Amniotic stem cell (primary cell): ENCODE measurements at places on chromosomes 1 and 21.

GRCh38 chr1:67194209-67194863 lies 28.1 kb downstream of the IL23R start:
- no peak for DNase-seq

GRCh38 chr1:207868774-207869721 lies 41.9 kb downstream of the CD34 start:
- peak; percentile 61 for DNase-seq

DNA sequence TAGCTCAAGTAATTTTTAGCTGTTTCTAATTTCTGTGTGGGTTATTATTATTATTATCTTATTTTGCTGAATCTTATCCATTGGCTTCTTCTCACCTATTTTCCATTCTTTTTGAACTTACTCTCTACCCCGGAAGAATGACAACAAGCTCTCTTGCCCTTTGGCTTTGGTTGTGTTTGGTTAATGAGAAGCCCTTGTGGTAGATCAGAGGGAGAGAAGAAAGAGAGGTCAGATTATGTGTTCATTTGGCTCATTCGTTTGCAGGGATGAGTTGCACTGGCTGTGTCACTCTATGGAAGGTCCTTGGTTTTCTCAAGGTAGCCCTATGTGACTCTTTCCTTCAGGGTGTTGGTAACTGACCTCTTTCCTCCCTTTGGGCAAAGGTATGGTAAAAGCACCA lies 391.9 kb downstream of the LMO4 start:
- no peak for DNase-seq

DNA sequence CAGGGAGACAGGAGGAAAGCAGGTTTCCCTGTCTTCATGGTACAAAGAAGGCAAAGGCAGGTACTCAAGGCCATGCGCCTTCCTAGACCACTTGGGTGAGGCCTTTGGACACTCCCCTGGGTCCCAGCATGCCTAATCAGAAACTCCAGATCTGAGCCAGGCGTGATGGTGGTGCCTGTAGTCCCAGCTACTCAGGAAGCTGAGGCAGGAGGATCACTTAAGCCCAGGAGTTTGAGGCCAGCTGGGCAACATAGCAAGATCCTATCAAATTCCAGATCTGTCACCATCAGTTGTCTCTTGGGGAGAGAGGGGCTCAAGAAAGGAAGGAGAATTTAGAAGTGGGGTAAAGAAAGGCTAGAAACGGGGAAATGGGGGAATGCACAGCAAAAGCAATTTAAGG lies 96.3 kb upstream of the SLC25A33 start:
- DNase-seq = no peak

DNA sequence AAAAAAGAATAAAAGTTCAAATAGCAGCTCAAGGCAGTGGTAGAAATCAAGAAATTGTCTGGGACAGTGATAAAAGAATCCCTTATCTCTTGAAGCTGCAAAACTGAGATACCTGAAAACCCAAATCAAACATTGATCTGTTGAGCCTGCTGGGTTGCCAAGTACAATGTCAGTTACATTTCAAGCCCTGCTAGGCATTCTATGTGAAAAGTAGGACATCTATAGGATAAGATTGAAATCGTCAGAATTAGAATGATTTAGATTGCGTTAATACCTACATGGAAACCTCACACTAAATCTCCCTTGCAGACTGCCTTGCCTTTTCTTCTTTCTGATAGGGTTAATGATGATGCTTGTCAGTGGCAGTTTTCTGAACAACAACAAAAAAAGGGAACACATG lies 1684.4 kb upstream of the B3GALT2 start:
- no peak for DNase-seq

DNA sequence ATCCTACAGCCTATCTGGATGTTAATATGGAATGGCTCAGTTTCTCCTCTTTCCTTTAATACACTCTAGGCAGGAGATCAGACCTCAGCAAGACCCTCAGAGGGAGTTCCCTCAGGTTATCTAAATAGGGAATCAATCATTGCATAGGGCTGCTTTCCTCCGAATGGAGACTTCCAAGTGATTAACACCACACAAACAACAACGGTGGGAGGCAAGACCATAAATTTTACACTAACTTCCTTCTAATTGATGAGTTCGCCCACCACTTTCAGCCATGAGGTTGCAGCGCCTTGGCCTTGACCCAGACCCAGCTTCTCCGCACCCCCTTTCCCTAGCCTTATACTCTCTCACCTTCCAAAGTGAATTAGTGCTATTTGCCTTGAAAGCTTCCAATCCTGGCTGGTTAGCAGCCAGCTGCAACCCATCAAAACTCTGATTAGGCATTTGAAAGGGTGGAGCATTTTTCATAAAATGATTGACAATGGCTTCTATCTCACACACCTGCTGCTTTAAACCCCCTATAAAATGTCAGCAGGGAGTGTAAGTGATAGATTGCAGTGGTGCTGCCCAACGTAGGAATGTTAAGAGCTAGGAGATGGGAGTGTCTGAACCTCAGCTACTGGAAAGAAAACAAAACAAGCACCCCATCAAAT lies 534.9 kb upstream of the USP24 start:
- DNase-seq = no peak

GRCh38 chr1:150809651-150810050 lies 1.6 kb upstream of the CTSK start:
- DNase-seq = no peak

DNA sequence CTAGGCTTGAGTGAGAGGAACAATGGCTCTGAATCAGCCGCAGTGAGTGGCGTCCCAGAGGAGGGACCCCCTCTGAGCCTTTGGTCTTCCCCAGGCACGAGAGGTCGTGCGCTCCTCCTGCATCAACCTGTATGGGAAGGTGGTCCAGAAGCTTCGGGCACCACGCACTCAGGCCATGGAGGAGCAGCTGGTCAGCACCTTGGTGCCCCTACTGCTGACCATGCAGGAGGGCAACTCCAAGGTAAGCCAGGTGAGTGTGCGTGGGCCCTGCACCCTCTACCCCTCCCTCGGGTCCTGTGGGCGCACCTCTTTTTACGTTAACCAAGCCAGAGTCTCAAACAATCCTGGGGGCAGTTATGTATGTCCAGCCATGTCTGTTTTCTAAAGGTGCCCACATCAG lies 13.7 kb upstream of the TTC4 start:
- DNase-seq = no peak

DNA sequence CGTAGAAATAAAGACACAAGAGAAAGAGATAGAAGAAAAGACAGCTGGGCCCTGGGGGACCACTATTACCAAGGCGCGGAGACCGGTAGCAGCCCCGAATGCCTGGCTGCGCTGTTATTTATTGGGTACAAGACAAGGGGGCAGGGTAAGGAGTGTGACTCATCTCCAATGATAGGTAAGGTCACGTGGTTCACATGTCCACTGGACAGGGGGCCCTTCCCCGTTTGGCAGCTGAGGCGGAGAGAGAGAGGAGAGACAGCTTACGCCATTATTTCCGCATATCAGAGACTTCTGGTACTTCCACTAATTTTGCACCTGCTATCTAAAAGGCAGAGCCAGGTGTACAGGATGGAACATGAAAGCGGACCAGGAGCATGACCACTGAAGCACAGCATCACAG lies 4.1 kb upstream of the TPRG1L start:
- DNase-seq = no peak

- no peak for DNase-seq
Observed at GRCh38 chr1:93552741-93553455, 105.0 kb downstream of the FNBP1L start.

DNA sequence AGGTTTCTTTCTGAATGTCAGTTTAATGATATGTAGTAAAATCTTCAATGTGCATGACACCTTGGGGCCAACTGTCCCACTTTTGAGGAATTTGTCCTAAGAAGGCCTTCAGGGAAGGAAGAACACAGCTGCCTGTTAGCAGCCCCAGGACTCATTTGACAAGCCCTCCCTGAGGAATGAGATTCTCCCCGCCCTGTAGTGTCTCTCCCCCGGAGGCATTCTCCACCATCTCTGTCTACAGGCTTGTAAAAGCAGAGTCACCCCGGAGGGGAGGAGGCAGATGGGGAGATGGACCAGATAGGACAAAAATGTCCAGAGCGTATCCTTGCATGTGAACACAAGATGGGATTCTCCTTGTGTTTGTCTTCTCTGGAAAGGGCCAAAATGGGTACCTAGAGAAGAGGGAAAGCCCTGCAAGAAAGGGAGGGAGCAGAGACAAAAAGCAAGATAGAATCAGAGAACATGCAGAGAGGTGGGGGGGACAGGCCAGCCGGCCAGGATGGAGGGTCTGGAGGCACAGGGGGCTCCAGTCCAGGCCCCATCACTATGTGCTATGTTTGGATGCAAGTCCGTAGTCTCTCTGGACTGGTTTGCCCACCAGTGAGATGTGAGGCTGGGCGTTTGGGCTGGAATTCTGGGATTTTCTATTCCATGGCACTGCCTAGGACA lies 12.0 kb upstream of the WNT3A start:
- DNase-seq = no peak

- no peak for DNase-seq
Observed at GRCh38 chr1:23122023-23122748, 46.5 kb downstream of the LUZP1 start.
